ENCODE measurements at places on chromosomes 3 and 15.

DNA sequence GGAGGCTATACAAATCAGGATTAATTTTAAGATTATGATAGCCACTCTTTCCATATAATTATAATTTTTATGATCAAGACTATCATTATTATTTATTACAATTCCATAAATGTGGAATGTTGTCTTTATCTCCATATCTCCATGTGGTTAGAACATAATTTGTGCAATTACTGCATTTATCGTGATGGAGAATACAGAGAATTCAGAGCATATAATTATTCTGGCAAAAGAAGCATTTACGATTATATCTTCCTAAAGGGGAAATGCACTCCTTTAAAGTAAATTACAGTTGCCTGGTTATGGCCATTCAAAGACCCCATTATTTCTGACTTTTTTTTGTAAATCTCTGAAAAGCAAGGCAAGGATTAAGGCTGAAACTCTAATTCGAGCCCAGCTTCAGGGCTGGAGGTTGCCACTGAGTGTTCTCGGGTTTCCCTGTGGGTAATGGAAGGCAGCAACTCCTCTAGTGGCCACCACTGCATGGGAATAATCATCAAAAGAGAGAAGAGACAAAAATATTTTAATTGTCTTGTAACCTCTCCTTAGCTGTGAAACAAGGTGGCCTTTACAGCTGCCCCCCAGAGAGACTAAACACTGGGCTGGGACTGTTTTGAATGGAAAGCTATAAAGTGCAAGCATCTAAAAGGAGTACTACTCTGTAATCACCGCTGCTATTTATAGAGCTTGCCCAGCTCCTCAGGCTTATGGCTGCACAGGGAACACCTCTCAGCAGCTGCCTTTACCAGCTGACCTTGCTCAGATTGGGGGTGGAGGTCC, 59.8 kb upstream of the PRTG start:
- DNase-seq: no peak

DNA sequence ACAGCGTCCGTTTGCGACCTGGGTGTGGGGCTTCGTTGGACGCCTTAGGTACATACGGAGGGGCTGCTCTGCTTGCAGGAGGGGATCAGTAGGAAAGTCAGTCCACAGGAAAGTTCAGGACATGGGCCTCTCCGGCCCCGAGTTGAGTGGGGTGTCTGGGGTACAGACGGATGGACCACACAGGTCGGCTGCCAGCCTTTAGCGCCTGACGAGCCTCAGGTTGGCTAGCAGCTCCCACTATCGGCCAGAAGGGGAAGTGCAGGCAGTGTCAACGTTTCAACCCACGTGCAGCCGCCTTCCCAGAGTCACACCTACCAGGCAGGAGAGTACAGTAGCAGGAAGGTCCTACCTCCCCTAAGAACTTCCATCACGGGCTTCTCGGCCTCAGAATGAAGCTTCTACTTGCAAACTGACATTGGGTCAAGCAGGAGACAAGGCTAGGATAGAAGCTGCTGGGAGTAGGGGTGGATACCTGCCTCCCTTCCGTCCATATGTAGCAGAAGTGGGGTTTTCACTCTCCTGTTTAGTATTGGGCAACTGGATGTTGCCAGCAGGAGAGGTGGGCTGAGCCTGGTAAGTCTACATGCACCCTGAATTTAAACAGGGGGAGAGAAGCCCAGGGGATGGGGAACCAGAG, 1.8 kb upstream of the SCN5A start:
- DNase-seq: peak; percentile 24

DNA sequence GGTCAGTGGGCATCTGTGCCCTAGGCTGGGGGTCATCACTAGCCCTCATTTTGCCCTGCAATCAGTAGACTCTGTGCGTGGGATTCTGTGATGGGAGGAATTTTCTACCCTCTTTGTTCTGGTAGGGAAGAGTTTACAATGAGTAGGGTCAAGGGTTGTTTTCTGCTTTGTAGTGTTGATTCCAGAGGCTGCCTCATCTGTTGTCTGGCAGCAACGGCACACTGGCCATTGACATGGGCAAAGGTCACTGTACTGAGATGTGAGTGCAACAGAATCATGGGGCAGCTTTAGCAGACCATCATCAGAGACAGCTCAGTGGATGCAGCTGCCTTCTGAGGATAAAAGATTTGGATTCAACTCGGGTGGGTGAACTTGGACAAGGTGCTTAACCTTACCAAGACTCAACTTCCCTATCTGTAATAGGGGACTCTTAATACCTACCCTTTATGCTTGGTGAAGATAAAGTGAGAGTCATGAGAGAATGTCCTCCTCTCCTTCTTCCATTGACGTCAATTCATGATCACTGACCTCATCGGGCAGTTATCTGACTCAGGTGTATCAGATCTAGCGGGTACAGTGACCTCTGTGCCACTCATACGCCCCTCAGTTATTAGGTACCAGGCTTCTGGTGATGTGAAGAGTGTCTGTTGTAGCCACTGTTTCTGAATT, 127.5 kb downstream of the RPLP1 start:
- DNase-seq: no peak

- no peak for DNase-seq
Measured at GRCh38 chr3:14988988-14989394, 41.6 kb downstream of the NR2C2 start.

DNA sequence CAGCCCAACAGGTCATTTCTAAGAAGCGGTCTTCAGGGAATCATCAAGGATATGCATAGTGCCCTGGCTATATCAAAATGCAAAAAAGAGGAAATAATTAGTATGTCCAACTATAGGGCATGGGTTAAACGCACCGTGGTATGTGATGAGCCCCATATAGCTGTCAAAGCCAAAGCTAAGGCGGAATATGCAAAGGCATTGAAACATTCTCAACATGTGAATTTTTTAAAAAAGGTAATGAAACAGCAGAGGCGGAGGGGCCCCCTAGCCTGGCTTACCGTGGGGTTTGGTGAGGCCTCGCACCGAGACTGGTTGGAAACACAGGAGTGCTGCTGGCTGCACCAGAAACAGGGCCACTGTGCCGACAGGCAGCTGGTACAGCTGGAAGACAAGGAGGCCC, 23.2 kb downstream of the PLXND1 start:
- DNase-seq: no peak

- DNase-seq: no peak
Measured at GRCh38 chr3:65492249-65492648, 546.5 kb downstream of the MAGI1 start.

GRCh38 chr3:184832044-184832443, 20.1 kb downstream of the VPS8 start:
- DNase-seq: no peak

DNA sequence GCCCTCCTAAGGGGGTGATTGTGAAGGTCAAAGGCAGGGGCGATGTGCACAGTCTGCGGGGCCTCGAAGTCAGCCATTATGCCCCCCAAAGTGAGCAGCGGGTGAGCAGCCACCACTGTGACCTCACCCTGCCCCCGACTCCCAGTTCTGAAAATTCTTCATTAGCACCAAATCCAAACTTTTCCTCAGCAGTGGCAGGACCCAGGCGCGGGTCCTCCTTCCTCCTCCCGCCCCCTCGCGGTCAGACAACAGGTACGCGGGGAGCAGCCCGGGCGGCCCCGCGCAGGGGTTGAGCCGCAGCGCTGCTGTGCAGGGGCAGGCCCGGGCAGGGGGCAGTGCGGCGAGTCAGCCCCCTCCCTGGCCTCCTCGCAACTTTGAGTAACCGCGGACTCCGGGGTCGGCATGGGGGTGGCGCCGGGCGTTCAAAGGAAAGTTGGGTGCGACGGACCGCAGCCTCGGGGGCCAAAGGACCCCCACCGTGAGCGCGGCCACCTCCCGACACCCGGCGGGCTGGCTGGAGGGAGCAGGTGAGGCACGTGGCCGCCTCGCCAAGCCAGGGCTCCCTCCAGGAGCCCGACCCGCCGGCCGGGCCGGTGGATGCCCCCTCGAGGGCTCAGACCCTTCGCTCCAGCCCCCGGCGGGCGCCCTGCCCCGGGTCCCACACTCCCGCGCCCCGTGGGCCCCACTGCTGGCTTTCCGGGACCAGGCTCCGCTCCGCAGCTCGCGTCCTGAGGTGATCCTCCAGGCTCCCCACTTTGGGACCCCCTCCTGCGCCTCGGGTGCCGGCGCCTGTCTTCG, 49.4 kb upstream of the CCDC174 start:
- no peak for DNase-seq

- peak; percentile 75 for DNase-seq
Measured at GRCh38 chr3:149473357-149474249, 894 bp upstream of the TM4SF4 start.

GRCh38 chr3:163657088-163657487, 1421.2 kb downstream of the SI start:
- no peak for DNase-seq

- DNase-seq: no peak
Measured at GRCh38 chr3:15050405-15051092, 14.6 kb downstream of the MRPS25 start.

DNA sequence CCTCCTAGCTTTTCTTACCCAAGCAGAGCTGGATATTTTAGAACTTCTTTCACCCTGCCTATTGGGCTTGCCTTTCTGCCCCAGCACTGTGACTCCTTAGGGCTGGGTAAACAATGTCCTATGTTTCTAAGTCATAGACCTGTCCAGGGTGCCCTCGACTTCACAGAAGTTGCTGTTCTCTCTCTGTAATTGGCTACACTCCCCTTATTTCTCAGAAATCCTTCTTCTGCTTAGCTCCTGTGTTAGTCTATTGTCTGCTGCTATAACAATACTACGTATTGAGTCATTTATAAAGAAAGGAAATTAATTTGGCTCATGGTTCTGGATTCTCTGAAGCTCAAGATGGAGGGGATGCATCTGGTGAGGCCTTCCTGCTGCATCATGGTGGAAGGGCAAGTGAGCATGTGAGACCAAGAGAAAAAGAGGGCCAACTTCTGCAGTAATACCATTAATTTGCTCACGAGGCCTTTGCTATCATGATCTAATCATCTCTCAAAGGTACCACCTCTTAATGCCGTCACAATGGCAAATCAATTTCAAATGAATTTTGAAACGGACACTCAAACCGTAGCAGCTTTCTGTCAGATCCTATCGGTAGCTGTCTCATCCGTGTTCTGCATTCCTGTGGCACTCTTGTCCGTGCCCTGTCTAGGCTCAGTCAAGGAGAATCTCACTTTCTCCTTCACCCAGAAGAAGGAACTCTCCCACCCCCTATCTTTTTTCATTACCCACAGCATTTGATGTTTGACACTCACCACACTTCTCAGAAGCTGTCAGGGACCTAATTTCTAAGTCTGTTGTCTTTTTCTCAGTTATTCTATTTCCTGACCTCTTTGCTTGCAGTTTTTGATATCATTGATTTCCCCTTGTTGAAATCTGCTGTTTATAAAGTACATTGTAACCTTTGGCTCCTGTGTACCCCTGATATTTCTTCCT, 22.3 kb upstream of the GPR171 start:
- DNase-seq: no peak

DNA sequence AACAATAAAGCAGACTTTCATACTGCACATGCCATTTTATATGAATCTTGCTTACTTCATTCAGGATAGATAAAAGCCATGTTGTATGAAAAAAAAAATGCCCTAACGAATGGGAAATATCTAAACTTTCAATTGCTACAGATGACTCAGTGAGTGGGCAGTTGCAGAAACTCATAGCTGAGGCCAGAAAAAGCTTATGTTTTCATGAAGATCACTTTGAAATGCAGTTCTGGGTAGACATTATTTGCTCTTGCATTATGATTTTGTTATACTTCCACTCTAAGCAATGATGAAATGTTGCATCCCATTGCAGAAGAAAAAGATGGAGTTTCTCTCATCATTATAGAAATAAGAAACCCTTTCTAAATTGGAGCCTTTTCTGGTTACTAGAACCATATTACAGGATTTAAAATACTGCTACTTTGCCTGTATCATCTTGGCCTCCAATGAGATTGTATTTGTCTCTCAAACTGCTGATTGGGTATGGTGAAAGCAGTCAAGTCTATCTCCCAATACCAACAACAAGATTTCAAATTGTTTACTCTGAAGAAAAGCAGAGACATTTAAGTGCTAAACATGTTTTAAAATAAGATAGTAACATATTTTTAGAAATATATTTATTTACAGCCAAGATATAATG, 17.0 kb downstream of the PEAK1 start:
- peak; percentile 70 for DNase-seq

GRCh38 chr3:122305818-122306621, 19.0 kb upstream of the CSTA start:
- no peak for DNase-seq

DNA sequence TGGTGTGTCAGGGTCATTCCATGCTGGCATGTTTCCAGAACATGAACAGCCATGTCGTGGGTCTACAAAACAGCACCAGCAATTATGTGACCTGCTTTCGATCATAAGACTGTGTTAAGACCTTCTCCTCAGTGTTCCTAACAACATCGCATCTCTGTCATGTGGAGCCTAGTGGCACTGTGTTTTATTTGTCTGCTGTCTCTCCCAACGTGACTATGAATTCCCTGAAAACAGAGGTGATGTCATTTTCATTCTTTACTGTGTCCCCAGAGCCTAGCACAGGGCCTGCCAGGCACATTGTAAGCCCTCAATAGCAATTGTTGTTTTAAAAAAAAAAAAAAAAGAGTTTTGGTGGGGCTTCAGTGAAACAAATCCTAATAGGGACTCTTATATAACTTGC, 94.2 kb upstream of the IL12A start:
- DNase-seq: no peak

DNA sequence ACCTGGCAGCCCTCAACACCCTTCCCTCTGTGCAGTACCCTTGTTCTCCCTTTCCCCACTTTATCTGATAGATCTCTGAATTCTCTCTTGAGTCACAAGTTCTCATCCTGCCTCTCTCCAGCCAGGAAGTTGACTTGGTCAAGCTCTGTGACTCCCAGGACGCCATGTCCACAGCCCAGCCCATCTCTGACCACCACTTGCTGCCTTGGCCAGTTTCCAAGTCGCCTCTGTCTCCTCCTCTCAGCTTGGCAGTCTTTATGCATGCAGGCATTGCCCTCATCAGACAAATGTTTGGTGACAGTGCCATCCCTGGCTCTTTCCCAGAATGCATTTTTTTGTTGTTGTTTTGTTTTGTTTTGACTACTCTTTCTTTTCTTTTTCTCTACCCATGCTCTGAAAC, 25.7 kb downstream of the ZNF35 start:
- DNase-seq: no peak

GRCh38 chr3:124609402-124609801, 120.8 kb upstream of the UMPS start:
- no peak for DNase-seq

- DNase-seq: peak; percentile 92
Measured at GRCh38 chr3:127750226-127751031, 71.9 kb downstream of the MGLL start.
